ENCODE measurements at places on chromosomes 1 and 21.
A peak's percentile ranks its signal among the peaks of the same experiment; 100 is the strongest.

GRCh38 chr21:41957991-41958766 is 4.4 kb upstream of the C2CD2 start:
- peaks cover 6% of the 10 kb centered on the region for H3K4me1 ChIP-seq
- no peak for DNase-seq
- H3K27ac ChIP-seq: no peak overlapping the region
- no peak overlapping the region for H3K4me3 ChIP-seq

DNA sequence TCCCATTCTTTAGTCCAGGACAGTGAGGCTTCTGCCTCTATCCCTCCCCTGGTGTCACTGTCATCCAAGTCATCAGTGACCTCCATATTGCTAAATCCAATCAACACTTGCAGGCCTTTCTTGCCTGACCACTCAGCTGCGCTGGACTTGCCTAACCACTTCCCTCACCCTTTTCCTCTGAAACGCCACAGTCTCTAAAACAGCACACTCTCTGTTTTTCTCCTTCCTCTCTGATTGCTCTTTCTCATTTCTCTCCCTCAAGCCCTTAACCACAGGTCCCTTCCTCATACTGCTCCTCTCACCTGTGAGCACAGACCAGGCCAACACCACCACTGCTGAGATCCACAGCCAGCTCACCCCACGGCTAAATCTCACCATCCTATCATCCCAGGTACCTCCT is 17.5 kb downstream of the TAL1 start:
- no peak overlapping the region for H3K27ac ChIP-seq
- no peaks in the 10 kb centered on the region for H3K36me3 ChIP-seq
- H3K4me3 ChIP-seq: no peak overlapping the region
- DNase-seq: no peak

DNA sequence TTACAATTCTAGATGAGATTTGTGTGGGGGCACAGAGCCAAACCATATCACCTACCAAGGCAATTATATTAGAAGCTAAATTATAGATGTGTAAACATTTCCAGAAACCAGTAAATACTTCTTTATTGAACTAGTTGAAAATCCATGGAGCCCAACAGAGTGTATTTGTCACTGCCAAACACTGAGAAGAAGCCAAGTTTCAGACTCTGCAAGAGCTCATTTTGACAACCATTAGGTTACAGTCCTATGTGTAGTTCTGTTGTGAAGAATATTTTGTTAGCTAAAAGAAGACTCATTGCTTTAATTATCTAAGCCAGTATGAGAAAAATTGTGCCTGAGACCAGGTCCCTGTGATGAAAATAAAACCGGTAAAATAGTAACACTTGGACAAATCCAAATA is 358.9 kb upstream of the SGIP1 start:
- H3K4me1 ChIP-seq: no peaks in the 10 kb centered on the region
- no peak overlapping the region for H3K4me3 ChIP-seq

DNA sequence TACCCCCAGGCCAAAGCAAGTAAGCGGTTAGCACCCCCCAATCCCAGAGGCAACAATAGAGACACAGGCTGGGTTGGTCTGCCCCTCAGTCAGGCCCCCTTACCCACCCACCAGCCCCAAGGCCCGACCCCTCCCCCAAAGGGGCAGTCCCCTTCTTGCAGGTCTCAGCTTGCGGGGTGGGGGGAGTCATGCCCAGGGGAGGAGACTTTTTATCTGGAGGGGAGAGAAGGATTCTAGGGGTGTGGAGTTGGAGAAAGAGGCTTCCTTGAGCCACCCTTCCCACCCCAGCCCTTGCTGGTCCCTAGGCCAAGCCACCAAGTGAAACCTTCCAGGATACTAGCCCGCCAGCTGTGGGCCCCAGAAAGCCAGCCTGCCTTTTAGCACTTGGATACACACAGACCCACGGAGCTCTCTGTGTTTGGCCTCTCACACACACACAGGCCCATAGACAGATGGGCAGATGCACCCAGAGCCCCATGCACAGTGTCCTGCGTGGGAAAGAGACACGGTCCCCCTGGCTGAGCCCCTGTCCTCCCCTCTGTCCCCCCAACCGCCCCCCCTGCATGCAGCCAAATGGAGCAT is 7.1 kb downstream of the TMEM54 start:
- peak overlapping the region; percentile 74 for H3K4me3 ChIP-seq
- H3K27ac ChIP-seq: no peak overlapping the region
- peaks cover 10% of the 10 kb centered on the region for H3K4me1 ChIP-seq
- DNase-seq: no peak

- peaks cover 50% of the 10 kb centered on the region for H3K4me1 ChIP-seq
- H3K27me3 ChIP-seq: peaks cover 7% of the 10 kb centered on the region
- peak overlapping the region; percentile 56 for H3K27ac ChIP-seq
- DNase-seq: no peak
Observed at GRCh38 chr1:33259879-33260278, 3.6 kb downstream of the ZNF362 start.

- H3K27me3 ChIP-seq: peaks cover 20% of the 10 kb centered on the region
- no peak overlapping the region for H3K4me3 ChIP-seq
- DNase-seq: no peak
- H3K27ac ChIP-seq: no peak overlapping the region
Observed at GRCh38 chr1:62316135-62316534, 3.1 kb downstream of the KANK4 start.

DNA sequence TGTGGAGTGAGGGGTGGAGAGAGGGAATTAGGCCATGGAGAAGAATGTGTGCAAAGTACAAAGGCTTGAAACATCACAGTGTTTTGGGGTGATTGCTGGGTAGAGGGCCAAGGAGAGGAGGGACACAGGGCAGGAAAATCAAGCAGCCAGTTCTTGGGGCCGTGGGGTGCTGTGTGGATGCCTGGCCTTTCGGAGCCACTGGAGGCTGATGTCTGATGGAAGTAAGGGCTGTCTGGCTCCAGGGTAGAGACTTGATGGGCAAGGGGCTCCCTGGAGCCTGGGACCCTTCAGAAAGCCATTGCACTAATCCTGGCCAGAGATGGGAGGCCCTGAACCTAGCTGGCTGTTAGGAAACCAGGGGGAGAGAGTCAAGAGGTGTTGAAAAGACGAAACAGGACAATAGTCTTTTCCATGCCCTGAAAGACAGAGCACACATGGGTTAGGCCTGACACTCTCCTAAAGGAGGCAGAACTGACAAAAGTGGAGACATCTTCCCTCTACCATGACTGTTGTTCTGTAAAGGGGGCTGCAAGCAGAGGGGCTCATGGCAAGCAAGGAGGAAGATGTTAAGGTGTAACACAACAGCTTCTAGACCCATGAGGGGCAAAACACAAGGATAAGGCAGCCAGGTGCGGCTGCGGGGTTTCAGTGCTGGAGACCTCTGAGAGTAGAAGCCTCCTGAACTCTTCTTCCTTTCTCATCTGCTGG is 21.0 kb downstream of the ATF3 start:
- H3K4me1 ChIP-seq: peaks cover 3% of the 10 kb centered on the region
- no peak overlapping the region for H3K27ac ChIP-seq
- H3K36me3 ChIP-seq: no peaks in the 10 kb centered on the region
- H3K4me3 ChIP-seq: no peak overlapping the region

DNA sequence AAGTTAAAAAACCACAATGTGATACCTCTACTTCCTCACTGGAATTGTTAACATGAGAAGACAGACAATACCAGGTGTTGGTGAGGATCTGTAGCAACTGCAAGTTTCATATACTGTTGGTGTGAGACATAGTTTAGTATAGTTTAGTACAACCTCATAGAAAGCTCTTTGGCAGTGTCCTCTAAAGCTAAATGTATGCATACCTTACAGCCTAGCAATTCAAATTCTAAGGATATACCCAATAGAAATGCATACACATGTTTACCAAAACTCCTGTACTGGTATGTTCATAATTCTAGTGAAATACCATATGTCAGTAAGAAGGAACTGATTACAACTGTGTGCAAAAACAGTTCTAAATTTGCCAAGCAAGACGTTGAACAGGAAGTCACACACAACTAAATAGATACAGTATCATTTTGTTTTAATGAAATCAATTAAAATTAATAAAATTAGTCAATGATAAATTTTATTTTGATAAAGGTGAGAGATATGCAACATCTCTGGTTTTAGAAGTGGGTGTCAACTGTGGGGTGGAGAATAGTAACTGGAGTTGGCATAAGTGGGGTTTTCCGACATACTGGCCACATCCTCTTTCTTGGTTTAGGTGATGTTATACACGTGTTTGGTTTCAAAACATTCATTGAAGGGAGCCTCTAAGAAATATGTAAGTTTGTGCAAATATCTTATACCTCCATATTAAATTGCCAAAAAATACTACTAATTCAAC is 450.7 kb downstream of the PTPRC start:
- H3K27ac ChIP-seq: peak overlapping the region; percentile 46
- peak overlapping the region; percentile 74 for H3K4me3 ChIP-seq
- no peaks in the 10 kb centered on the region for H3K36me3 ChIP-seq

DNA sequence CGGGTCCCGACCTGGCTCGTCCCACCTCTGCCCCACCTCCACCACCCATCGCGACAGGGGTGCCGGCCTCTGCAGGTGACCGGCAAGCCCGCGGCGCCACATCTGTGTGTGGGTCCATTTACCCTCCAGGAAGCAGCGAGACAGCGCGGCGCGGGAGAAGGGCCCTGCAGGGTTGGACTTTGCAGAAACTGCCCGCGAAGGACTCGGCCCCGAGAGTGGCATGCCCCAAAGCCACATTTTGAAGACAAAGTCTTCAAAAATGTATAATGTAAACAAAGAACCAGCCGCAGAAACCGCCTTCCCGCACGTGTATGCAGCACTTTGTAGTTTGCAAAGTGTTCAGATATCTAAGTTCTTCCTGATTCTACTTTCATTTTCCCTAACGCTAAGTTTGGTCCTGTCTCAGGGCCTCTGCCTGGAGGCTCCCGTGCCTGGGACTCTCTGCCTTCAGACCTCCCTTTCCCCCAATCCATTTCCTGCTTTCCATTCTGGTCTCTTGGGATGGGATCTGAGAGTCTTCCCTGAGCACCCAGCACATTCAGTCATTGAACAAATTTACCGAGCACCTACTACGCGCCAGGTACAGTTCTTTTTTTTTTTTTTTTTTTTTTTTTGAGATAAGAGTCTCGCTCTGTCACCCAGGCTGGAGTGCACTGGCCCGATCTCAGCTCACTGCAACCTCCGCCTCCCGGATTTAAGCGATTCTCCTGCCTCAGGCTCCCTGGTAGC is 524 bp upstream of the TMCO4 start:
- no peaks in the 10 kb centered on the region for H3K36me3 ChIP-seq
- peak; percentile 32 for DNase-seq
- peak overlapping the region; percentile 85 for H3K27ac ChIP-seq
- H3K4me3 ChIP-seq: peak overlapping the region; percentile 93
- H3K27me3 ChIP-seq: peaks cover 4% of the 10 kb centered on the region
- peaks cover 23% of the 10 kb centered on the region for H3K4me1 ChIP-seq

- H3K27ac ChIP-seq: no peak overlapping the region
- H3K4me1 ChIP-seq: no peaks in the 10 kb centered on the region
- H3K36me3 ChIP-seq: no peaks in the 10 kb centered on the region
- DNase-seq: no peak
- no peak overlapping the region for H3K4me3 ChIP-seq
Observed at GRCh38 chr1:30151826-30152225, 571.6 kb downstream of the MATN1 start.

GRCh38 chr1:19785660-19786059 is 14.1 kb downstream of the TMCO4 start:
- H3K27me3 ChIP-seq: no peaks in the 10 kb centered on the region
- no peak overlapping the region for H3K4me3 ChIP-seq
- H3K36me3 ChIP-seq: peaks cover 19% of the 10 kb centered on the region
- no peak for DNase-seq

GRCh38 chr21:39630191-39630591 is 17.5 kb downstream of the B3GALT5 start:
- H3K4me1 ChIP-seq: no peaks in the 10 kb centered on the region
- no peak overlapping the region for H3K27ac ChIP-seq
- peaks cover 8% of the 10 kb centered on the region for H3K27me3 ChIP-seq
- H3K36me3 ChIP-seq: no peaks in the 10 kb centered on the region
- no peak for DNase-seq

DNA sequence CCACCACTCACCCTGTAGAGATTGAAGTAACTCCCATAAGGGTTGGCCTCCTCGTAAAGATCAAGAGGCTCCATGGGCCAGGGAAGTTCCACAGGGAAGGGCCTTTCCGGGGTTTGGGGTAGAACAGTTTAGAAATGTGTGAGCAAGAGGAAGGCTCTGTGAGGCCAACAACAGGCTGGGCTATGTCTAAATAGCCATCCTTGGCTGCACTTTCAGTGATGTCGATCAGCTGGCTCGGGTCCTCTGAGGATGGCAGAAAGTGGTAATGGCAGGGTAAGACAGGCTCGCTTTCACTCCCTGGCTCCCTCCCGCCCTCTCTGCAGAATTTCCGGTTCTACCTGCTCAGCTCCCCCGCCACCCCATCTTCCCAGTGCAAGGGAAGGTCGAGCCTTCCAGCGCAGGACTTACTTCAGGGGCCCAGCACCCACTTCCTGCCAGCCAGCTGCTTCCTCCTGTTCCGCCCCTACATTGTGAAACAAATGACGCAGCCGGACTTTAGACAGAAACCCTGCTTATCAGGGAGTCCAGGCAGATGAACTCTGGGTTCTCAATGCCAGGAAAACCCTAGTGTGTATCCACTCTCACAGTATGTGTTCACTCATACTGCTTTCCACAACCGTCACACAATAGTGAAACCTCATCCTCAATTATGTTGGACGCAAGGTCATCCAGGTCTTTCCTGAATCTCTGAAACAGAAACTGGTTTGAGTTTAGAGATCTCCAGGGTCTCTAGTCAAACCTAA is 7.3 kb downstream of the F11R start:
- H3K27ac ChIP-seq: peak overlapping the region; percentile 98
- H3K4me3 ChIP-seq: peak overlapping the region; percentile 88
- H3K36me3 ChIP-seq: no peaks in the 10 kb centered on the region
- peaks cover 24% of the 10 kb centered on the region for H3K4me1 ChIP-seq
- peaks cover 6% of the 10 kb centered on the region for H3K27me3 ChIP-seq
- peak; percentile 69 for DNase-seq

DNA sequence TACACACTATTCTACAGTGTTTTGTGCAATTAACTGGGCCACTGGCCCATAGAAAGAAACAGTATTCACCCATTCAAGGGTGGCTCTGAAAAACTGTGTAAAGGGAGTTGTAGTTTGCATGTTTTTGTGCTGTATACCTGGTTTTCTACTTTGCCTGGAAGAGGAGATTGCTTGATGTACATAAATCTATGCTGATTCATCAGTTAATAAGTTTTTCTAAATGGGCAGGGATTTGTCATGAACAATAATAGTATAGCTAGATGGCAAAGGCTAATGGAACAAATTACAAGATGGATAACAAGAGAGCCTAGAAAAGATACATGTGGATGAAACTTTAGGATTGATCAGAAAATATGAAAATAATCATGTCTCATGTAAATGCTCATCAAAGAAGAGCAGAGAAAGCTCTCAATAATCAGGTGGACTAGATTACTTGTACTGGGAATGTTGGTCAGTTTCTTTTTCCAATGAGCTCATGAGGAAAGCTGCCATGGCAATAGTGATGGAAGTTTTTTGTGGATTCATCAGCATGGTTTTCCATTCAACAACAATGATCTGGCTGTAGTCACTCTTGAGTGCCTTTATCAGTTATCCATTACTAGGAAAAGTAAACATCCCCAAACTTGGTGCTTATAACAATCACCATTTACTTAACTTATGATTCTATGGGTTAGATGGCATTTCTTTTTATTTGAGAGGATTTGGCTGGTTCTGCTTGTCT is 602.8 kb downstream of the BRINP3 start:
- no peak overlapping the region for H3K27ac ChIP-seq
- H3K4me3 ChIP-seq: no peak overlapping the region
- no peaks in the 10 kb centered on the region for H3K36me3 ChIP-seq
- H3K27me3 ChIP-seq: no peaks in the 10 kb centered on the region
- DNase-seq: no peak

Measured in immature natural killer cell (primary cell).